ENCODE measurements at places on chromosomes 1 and 21.

- no peak for DNase-seq
These were observed 128.0 kb downstream of the TGFBR3 start for GRCh38 chr1:91757763-91758460.

DNA sequence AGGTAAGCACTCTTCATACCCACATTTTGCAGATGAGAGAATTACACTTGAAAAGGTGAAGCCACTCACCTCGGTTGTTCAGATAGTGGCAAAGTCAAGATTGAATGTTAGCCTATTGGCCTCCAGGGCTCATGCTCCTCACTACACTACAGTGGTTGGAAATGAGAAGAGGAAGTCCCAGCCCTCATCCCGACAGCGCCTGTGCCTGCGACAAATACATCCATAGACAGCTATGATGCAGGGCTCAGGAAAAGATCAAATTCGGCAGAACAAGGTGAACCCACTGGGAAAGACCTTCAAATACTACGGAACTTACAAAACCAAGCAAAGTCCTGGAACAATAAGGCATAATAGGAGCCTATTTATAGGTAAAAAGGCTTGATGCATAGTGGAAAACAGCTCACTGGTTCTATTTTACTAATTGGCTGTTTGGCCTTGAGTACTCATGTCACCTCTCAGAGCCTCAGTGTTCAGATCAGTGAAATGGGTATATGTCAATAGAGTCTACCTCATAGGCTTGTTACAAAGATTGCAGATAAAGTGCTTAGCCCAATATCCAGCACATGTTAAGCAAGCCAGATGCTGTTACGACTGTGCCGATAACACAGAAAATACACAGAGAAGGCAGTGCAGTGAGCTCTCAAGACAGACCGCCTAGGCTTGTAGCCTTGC is 3.5 kb downstream of the SPOCD1 start:
- DNase-seq = no peak

- DNase-seq = no peak
These were observed 9.8 kb downstream of the PDZK1IP1 start for GRCh38 chr1:47179988-47180563.

DNA sequence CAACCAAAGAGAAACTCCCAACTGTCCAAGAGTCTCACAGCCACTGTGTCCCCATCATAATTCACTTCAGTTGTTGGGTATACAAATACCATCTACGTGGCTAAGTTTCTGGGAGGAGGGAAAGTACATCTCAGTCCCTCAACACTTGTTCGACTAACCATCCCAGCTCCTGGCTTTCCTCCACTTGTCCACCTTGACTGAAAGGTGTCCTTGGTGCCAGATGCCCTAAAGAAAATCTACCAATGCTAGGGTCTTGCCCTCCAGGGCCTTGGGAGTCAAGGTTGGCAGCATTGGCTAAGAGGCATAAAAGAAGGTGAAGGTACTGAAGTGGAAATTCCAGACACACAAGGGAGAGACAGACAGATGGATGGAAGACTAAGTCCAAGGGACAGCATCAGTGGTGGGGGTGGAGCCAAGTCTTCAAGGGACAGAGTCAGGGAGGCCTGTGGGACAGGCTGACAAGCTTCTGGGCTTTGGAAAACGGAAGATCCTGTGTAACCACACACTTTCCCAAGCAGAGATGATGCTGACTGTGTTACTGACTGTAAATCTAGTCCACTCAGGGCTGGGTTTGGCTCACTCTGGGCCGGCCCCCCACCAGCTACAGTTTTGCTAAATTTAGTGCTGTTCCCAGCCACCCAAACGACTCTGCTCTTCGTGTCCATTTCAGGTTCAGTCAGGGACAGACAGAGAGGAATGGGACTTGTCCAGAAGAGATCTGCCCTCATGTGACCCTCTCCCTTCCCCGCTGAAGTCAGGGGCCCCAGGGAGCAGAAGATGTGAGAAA is 60.1 kb downstream of the CD34 start:
- DNase-seq = no peak

DNA sequence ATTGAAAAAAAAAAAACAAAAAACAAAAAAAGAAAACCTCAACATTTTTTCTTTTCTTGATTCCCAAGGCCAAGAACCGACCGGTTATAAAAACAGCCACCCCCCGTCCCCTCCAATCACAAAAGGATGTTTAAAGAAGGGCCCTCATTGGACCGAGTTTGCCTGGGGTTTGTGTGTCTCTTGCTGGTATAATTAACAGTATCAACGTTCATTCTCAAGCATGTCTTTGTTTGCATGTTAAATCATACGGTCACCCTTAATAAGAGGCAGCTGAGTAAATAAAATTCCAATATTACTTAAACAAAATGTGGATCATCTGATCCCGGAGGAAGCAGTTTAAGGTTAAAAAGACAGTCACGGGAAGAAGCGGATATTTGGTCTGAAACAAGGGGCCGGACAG is 201.1 kb downstream of the PRDM2 start:
- no peak for DNase-seq

DNA sequence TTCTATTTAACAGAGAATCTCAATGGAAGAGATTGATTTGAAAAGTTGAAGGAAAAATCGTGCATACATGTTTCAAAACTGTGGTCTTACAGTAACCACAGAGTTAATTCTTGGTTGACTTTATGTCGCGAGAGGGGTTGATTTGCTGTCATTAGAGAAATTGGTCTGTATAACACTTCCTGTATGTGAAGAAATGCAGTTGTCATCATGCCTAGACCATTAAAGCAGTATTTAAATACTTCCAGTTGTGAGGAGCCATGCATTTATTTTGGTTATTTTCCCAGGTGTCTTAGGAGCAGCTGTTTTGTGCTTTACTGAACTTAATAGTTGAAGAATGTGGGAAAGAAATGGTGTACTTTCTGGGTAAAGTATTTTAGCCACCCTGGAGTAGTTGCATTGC is 76.2 kb downstream of the NFIA start:
- DNase-seq = no peak

- no peak for DNase-seq
These were observed 84.9 kb downstream of the SIM2 start for GRCh38 chr21:36783612-36784374.

GRCh38 chr1:10889650-10890353 is 93.4 kb upstream of the CASZ1 start:
- DNase-seq = no peak

DNA sequence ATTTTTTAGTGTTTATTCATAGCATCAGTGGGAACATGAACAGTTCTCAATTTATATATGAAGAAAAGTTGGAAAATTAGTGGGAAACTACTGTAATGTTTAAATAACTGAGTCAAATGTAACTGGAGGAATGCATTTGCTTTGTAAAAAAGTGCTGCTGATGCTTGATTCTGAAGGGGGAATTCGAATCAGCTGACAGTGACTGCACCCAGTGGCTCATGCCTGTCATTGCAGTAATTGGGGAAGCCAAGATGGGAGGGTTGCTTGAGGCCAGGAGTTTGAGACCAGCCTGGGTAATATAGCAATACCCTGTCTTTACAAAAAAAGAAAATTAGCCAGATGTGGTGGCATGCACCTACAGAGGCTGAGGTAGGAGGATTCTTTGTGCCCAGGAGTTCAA is 398.4 kb downstream of the ZP4 start:
- no peak for DNase-seq

DNA sequence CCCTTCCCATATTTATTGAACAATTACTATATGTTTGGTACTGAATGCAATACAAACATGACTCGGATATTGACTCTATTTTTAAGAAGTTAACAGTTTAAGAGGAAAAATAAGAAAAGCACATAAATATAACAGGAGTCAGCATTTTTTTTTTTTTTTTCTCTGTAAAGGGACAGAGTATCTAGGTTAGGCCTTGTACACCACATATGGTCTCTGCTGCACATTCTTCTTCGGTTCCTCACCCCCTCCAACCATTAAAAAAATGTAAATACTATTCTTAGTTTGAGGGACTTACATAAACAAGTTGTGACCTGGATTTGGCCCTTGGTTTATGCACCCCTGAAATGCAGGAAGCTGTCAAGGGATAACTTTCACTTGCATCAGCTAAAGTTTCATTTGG is 40.4 kb downstream of the PHC2 start:
- DNase-seq = no peak

- no peak for DNase-seq
These were observed 125.1 kb downstream of the CRB1 start for GRCh38 chr1:197393105-197393504.

- no peak for DNase-seq
These were observed 92.8 kb downstream of the C1orf21 start for GRCh38 chr1:184479435-184480167.

DNA sequence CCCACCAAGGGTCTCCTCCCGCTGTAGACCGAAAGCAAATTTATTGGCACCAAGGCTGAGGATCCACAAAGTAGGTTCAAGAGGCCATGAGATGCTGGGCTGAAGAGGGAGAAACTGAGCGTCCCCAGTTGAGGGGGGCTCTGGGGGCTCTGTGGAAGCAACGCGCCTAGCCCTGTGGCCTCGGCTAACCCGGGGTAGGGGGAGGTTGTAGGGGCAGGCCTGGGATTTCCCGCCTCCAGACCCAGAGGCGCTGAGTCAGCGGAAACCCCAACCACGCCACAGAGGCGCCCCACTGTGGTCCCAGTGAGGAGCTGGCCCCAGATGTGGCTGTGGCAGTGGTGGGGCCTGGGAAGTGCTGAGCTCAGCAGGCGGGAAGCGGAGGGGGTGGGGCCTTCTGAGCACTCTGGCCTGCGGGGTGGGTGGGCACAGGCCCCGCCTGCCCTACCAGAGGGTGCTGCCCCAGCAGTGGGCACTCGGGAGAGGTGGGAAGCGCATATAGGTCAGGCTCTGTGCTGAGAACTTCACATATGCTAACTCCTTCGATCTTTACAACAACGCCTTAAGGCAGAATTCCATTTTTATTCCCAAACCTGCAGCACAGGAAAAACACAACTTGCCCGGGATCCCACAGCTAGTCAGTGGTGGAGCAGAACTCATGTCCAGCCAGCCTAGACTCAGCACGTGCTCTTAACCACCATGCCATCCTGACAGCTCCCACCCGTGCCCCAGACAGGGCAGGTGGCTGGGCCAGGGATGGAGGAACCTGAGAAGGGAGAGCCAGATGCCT is 1.5 kb upstream of the COL16A1 start:
- peak; percentile 59 for DNase-seq

DNA sequence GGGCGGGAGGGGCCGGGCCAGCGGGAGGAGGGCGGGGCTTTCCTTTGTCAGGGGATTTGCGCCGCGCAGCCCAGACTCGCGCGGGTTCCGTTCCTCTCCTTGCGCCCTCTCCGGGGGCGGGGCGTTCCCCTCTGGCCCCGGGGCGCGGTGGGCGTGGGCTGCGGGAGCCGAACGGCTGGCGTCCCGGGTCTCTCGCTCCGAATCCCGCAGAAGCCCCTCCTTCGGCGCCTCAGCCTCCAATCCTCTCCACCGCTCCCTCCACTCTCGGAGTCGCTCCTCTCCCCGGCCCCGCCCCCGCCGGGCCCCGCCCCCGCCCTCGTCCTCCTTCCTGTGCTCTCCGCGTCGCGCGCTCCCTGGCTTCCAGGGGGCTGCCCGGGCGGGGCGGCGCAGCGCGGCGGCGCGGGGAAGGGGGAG is 82.8 kb upstream of the BMP8A start:
- DNase-seq = peak; percentile 71

GRCh38 chr1:58041621-58042020 is 504.9 kb downstream of the OMA1 start:
- DNase-seq = no peak

- no peak for DNase-seq
These were observed 101.4 kb upstream of the KCNK1 start for GRCh38 chr1:233512538-233512937.

DNA sequence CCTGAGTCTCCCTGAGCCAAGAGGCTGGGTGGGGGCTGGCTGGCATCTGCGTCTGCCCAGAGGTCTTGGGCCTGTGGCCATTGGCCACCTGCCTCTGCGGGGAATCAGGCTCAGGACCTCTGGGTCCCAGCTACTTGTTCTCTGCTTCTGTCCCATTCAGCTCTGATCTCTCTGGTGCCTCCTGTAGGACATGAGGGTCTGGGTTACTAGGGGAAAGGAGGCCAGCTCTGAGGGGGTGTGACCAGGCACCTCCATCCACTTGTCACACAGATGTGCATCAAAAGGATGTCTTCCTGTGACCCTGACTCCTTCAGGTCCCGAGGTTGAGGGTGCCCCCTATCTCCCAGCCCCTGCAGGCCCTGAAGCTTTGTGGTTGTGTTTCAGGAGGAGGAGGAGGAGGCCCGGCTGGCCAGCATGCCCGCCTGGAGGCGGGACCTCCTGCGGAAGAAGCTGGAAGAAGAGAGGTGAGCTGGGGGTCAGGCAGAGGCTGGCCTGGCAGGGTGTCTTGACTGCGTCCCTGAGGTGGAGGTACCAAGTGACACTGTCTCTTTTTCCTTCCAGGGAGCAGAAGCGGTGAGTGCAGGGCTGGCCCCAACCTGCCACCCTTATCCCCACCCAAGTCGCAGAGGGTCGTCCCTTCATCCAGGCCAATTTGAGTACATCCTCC is 9.0 kb downstream of the TNFRSF25 start:
- no peak for DNase-seq

DNA sequence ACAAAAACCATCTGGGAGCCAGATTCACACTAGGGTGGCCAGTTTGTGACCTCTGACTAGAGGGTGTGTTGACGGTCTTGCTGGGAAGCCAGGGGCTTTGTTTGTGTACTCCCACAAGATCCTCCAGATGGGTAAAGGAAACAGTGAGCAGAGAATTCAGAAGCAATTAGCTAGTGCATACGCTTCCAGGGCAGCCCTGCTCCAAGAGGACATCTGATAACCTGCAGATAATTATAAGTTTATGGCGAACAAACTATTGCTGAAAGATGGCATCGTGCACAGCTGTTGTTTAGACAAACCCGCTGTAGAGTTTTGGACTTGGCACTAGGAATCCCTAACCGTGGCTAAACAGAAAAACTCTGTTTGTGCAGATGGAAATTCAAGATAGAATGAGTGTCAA is 326.4 kb downstream of the TGFB2 start:
- DNase-seq = no peak

DNA sequence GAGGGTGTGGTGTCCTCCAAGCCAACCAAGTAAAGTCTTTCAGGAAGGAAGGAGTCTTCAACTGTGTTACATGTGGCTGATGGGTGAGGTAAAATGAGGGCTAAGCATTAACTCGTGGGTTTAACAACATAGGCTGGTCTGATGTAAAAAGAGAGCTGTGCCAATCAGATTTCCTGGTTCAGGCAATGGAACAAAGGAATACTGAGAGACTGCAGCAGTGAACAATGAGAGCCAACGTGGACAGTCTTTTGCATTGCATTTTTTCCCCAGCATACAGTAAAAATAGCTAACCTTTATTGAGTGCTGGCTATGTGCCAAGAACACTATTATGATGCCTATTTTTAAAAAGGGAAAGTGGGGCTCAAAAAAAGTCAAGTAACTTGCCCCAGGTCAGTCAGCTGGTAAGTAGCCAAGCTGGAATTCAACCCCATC is 31.1 kb downstream of the DLGAP3 start:
- DNase-seq = no peak

DNA sequence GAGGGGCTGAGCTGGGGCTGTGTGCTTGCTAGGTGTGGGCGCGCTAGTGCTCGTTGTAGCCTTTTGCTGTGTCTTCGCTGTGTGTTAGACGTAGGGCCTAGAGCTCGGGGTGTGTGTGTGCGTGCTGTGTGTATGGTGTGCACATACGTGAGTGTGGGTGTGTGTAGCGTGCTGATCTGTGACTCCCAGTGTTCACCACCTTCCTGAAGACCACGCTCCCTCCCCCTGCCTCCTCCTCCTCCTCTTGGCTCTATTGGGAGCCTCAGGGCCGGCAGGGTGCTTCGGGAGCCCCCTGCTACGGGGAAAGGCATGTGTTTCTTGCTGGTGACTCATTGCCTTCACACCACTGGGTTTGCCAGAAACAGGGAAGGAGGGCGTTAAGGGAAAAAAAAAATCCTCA is 9.4 kb upstream of the KCNC4 start:
- no peak for DNase-seq

GRCh38 chr1:91572044-91572443 is 71.4 kb downstream of the CDC7 start:
- DNase-seq = no peak
